ENCODE measurements at places on chromosomes 16 and 17.
A peak's percentile ranks its signal among the peaks of the same experiment; 100 is the strongest.

GRCh38 chr17:17725752-17726457 lies 44.6 kb downstream of the RAI1 start:
- no peak for DNase-seq

DNA sequence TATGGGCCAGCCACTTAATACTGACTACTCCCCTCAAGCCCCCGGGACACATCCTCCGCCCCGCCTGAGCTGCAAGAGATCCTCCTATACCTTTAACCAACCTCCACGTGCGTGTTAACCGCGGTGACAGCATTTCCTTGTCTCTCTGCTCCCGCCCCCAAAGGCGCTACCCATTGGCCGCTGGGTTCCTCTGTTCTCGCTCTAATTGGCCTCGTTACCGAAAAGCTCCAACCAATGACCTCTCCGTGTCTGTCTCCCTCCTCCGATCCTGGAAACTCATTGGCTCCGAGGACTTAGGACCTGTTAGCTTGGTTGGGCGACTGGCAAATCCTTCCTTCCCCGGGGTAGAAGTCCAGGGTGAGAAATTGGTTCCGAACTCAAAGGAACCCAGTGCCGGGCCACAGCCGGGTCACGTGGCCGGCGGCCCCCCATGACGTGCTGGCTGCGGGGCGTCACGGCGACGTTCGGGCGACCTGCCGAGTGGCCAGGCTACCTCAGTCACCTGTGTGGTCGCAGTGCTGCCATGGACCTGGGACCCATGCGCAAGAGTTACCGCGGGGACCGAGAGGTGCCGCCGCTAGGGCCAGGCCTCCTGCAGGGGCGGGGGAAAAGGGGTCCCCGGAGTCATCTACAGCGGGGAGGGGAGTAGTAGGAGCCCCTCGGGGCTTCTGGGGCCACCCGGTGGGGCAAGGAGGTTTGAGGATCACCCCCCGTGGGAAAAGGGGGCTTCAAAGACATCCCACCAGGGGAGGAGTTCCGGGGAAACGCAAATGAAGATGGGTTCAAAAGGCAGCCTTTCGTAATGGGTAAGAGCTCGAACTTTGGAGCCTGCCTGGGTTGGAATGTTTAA lies at the start of gene PNPO:
TSS of gene PNPO (plus strand) at position 326 of the 850 bp plus-strand sequence. CDS start at position 431, 105 bp downstream.
- DNase-seq: peak; percentile 77

- DNase-seq: no peak
These were observed 29.2 kb upstream of the WFIKKN2 start for GRCh38 chr17:50806141-50806643.

DNA sequence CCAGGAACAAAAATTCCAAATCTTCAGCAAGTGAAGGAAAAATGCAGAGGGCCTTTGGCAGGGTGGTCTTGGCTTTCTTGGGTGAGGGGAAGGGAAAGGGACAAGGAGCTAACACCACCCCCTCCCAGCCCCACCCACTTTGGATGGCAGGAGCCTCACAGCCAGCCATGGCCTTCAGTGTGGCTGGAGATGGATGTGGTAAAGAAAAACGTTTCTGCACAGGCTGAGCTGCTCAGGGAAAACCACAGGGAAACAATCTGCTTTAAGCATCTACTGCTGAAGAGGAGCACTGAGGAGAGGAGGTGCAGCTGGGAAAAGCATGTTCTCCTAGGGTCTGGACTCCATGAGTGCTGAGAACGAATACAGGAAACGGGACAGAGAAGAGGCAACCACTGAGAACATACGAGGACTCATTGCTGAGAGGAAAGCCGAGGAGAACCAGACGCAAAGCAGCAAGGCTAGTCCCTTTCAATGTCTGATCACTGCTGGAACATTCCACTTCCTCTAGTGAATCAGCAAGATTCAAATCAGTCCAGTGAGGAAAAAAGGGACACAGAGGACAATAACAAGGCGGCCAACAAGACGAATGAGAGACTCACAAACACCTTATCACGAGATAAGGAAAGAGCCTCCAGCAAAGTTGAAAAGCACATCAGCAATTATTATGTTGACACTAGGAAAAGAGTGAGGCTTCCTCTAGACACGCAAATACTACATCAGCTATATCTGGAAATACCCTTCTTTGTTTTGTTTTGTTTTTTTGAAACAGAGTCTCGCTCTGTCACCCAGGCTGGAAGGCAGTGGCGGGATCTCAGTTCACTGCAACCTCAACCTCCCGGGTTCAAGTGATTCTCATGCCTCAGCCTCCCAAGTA lies 41.7 kb downstream of the ZZEF1 start:
- DNase-seq: no peak

DNA sequence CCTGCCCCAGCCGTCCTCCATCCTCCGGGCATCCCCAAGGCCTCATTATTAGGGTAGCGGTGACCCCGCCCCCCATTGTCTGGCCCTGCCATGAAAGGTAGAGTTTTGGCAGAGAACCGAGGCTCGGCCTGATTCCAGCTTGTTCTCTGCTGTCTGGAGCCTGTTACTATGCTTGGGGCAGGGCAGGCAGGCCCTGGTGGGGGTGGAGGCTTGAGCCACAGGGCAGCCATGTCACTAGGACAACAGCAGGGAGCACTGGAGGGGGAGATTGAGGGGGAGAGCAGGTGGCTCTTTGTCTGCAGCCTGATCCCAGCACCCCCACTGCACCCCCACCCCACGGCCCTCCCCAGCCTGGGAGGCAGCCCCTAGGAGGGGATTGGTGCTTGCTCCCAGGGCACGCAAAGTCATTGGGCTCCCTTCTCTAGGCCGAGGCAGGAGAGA lies 15.4 kb downstream of the RHBDL3 start:
- no peak for DNase-seq

GRCh38 chr16:80759419-80760162 lies 44.8 kb downstream of the CDYL2 start:
- no peak for DNase-seq

- no peak for DNase-seq
These were observed 6.1 kb downstream of the GLYR1 start for GRCh38 chr16:4840984-4841383.
